Fibroblast of skin of right quadriceps (primary cell): ENCODE measurements at places on chromosomes 7 and 10.
A peak's percentile ranks its signal among the peaks of the same experiment; 100 is the strongest.

- no peak for DNase-seq
Measured at GRCh38 chr10:46052791-46053375, 6.8 kb upstream of the MSMB start.

- DNase-seq = no peak
Measured at GRCh38 chr7:16785846-16786245, 19.0 kb downstream of the AGR2 start.

DNA sequence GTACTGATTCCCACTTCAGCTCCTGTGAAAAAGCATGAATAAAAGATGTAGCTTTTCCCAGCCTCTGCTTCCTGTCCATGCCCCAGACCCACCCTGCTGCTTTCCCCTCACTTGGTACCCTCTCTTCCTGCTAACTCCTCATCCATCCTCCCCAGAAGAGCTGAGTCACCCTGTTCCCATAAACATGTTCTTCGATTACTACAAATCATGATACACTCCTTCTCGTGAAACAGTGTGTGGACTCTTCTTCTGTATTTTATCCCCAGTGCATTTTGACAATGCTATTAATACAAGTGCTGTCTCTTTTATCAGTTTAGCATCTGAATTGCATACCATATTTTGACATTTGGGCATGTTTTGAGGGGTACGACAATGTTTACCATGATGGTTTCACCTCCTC, 45.8 kb upstream of the SORBS1 start:
- no peak for DNase-seq

DNA sequence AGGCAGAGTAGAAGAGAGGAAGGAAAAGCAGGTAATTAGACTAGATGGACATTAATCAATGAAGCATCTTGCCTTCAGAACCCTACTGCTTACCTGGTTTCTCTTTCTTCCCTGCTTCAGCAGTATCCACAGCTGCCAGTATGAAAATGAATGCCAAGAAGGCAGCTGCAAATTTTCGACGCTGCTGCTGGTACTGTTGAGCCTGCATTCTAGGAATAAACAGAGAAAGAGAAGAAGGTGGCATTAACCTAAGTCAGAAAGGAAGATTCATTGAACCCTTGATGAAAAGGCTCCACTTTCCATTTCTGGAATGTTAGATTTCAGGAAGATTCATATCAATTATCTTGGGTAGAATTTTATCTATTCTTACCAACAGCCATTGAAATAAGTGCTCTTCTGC, 88.8 kb downstream of the PTN start:
- DNase-seq = no peak

- DNase-seq = peak; percentile 58
Measured at GRCh38 chr10:52883996-52884871, 111.7 kb upstream of the MBL2 start.

DNA sequence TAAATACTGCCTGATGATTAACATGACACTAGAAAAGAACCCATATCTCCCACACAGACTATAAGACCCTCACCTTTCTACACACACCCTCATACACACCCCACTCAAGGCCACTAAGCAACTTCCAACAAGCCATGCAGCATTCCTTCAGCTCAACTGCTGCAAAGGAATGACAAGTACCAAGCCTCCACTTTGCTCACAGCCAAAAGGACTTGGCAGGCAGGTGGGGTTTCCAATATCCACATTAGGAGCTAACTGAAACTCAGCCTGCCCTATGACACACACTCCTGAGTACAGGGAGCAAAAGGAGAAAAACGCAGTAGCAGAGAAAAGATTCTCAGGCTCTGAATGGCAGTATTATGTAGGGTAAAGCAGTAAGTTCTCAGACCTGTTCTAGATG, 13.4 kb downstream of the USP54 start:
- peak; percentile 34 for DNase-seq

GRCh38 chr7:124930173-124930623, 573 bp upstream of the POT1 start:
- DNase-seq = no peak

GRCh38 chr10:92381543-92381954, 90.6 kb downstream of the MARCHF5 start:
- DNase-seq = no peak

DNA sequence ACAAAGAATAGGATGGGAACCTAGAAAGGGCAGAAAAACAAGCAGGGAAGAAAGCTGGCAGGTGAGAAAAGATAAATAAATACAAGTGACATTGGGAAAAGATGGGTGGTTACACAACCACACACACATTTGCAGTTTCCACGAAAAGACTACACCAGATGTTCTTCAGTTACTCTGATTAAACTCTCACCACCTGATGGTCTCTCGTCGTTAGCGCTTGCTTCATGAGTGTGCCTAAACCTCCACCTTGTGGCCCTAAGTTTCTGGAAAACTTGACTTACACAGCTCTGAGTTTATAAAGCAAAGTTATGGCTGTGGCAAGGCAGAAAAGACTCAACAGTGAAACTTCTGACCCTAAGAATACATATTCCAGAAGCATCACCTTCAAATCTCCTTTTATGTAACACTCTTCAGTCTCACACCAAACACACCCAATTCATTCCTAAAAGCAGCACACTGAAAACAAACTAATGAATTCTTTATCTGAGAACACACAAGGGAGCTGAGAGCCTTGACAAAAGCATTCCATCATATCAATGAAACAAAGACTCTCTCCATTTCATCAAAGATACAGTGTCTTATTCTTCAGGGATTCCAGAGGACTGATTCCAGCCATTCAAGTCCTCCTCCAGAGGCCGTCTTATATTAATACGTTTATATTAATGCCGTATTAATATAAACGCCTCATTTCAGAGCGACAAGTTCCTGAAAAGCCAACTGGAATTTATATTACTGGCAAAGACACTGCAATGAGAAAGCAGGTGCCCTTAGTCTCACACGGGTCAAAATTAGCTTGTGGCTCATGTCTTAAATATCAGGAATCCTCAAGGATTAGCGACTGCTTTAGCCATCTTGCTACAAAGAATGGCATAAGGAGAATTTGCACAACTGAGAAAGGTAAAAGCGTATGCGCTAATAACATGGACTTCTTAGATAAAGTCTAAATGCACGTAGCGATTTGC, 77.6 kb downstream of the RNF216 start:
- DNase-seq = no peak

GRCh38 chr7:101238226-101239182, 902 bp upstream of the CLDN15 start:
- DNase-seq = no peak

- no peak for DNase-seq
Measured at GRCh38 chr7:13181216-13181615, 493.8 kb downstream of the ARL4A start.

DNA sequence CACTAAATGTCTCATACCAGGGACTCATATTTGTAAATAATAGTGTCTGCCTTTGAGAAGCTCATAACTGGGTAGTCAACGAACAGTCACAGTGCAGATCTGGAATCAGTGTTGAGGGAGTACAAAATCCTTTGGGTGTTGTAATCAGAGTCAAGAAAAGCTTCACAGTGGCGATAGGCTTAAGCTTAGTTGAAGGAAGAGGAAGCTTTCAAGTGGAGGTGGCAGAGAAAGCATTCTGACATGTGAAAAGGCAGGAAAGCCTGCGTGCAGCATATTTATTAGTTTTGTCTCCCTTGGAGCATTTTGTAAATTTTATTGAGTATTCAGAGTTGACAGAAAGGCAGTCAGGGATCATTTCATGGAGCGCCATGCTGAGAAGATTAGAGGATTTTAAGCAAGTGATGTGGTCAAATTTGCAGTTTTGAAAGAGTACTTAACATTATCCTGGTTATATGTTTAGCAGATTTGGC, 104.9 kb downstream of the ADK start:
- no peak for DNase-seq

DNA sequence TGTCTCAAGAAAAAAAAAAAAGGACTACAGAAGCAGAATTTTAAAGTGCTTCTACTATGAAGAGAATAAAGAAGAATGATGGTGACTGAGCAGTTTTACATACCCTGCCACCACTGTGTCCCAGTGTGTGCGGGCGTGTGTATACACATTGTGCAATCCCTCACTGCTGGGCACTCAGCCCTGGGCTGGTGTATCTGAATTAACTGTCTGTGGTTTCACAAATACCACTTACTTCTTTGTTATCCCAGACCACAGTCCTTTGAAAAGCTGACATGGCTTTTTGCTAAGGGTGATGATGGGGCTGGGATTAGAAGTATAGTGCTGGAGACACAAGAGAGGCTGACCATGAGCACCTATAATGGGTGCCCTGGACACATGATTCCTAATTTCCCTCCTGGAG, 21.1 kb upstream of the TRPV6 start:
- DNase-seq = no peak

DNA sequence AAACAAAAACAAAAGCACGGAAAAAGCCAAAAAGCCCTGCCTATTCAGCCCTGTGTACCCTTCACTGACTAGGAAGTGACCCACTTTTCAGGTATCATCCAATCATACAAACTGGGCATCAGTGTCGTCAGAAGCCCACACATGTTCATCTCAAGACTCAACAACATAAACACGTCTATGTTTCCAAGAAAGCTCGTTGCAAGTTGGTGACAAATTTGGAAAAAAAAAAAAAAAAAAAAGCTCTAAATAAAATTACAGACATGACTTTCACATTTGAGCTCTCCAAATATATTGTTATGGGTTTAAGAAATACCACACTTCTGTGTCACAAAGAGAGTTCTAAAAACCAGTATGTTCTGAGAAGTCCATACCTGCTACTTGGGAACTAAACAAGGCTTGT, 204.7 kb upstream of the KLF14 start:
- DNase-seq = no peak

GRCh38 chr7:156194813-156195212, 382.6 kb upstream of the SHH start:
- no peak for DNase-seq

GRCh38 chr10:108422286-108422685, 1257.8 kb upstream of the SORCS1 start:
- DNase-seq = no peak

- DNase-seq = no peak
Measured at GRCh38 chr7:71800321-71800720, 611.8 kb downstream of the CALN1 start.

DNA sequence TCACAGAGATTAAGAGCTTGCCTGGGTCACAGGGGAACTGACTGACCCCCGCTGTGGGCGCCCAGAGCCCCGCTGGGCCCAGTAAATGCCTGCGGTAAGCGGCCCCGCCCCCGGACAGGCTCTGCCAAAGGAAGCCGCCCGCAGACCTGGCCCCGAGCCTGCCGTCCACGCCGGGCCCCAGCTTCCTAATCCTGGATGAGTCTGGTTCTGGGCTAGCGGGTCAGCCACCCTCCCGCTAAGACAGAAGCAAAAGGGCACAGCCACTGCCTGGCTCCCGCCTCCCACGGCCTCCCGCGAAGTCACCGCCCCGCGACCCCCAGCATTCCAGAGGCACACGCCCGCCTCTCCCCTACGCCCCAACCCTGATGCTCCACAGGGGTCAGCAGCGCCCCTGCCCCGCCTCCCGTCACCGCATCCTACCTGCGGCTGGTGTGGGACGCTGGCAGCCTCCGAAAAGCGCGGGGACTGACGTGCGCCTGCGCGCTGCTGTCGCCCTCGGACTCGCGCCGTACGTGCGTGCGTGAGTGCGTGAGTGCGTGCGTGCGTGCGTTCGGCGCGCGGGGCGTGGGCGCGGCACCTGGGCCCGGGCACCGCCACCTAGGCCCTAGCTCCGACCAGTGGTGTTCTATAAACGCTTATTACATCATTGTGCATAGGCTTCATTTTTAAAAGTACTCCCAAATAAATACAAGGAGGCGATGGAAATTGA, at the start of gene FIGNL1:
FIGNL1 (minus strand) TSS at position 470 of the 709 bp plus-strand sequence. CDS start 3,063 bp downstream, outside the sequence.
- peak; percentile 75 for DNase-seq

DNA sequence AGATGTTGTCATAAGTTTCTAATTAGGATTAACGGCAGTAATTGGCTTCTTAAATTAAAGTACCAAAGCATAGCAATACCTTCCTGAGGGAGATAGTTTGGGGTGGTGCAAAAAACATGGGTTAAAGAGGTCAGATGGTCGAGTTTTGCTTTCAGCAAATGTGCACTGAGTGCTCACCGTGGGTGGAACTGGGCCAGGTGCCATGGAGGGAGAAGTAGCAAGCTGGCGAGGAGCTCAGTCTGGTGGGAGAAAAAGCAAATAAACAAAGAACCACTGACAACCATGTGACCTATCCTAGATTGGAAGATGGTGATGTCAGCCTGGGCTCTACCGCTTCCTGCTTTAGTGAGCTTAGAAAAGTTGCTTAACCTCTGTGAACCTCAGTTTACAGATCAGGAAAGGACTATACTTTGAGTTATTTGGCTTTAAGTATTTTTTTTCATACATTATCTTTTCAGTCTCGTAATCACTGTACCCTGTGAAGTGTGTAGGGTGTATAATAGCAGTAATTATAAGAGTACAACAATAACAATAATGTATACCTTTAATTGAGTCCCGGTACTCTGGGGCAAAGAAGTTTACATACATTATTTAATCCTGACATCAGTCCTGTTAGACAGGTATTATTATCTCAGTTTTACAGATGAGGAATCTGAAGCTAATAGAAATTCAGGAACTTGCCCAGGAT, 69.0 kb upstream of the PDCD4 start:
- DNase-seq = peak; percentile 57

DNA sequence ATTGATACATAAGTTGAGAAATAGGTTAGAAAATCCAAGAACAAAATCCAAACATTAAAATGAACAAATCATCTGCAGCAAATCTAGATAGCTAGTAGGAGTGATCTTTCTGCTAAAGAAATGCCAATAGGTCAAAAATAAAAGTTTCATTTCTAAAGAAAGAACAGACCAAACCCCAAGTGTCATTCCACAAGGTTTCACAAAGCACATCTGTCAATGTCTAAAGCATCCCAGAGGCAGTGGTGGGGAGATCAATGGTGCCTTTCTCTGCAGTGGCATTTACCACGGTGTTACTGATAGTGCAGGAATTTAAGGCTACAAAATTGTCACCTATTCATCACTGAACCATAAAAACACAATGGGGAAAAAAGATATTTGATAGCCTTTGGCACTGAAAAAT, 147.9 kb downstream of the PARD3 start:
- DNase-seq = no peak

DNA sequence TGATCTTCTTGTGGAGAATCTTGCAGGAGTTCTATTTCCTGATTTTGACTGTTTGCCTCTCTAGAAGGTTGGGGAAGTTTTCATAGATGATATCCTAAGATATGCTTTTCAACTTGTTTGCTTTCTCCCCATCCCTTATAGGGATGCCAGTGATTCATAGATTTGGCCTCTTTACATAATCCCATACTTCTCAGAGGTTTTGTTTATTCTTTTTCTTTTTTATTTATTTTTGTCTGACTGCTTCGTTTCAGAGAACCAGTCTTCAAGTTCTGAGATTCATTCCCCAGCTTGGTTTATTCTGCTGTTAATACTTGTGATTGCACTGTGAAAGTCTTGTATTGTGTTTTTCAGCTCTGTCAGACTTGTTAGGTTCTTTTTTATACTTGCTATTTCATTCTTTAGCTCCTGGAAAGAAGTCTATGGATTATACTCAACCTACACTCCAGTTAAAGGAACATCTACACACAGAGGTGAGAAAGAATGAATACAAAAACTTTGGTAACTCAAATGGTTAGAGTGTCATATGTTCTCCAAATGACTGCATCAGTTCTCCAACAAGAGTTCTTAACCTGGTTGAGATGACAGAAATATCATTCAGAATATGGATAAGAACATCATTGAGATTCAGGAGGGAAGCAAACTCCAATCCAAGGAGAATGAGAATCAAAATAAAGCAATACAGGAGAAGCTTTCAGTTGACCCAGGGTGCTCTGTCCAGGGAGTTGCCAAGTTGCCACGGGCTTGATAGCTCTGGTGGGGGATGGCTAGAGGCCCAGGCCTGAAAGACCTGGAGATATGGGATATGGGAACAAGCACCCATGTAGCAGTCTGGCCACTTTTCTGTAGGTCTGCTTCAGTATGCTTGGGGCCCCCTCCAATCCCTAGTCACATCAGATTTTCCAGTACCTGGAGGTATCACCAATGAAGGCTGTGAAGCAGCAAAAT, 150.3 kb downstream of the AHR start:
- DNase-seq = no peak

GRCh38 chr10:63072951-63073350, 60.2 kb upstream of the NRBF2 start:
- DNase-seq = no peak
